ENCODE measurements at places on chromosomes 2 and 18.
A peak's percentile ranks its signal among the peaks of the same experiment; 100 is the strongest.

DNA sequence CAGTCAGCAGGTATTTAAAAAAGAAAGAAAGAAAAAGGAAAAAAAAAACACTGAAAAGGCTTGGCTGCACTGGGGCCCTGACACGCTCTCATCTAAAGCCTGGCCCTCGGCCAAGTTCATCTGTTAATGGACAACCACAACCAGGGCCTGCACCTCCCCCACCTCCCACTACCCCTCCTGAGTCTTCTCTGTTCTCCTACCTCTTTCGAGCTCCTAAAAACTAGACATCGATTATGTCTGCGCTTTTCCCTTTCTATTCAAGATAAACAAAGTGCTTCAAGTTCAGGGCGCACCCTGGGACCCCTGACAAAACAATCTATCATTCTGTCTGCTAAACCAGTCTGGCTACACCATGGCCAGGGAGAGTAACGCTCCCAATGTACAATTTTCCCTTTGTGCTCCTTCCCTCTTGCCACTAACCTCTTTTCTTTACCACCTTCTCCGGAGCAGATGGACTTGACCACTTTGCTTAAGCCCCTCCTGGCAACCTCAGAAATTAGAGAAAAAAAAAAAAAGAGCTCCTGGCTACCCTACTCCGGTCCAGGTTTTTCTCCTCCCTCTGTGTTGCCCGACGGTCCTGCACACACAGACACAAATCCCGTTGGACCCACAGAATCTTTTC is 22.7 kb downstream of the BCL11A start:
- DNase-seq: no peak

DNA sequence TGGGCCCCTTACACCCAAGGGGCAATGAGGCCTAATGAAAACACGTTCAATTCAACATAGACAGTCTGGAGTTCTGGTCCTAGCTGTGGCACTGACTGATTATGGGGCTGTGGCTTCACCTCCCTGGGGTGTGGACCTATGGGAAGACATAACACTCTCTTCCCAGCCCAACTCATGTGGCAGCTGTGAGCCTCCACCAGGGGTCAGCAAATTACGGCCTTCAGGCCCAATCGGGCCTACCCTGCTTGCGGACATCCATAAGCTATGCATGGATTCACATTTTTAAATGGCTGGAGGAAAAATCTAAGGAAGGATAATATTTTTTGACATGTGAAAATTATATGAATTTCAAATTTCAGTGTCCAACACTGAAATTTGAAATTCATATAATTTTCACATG is 101.3 kb downstream of the LOXHD1 start:
- DNase-seq: peak; percentile 43

DNA sequence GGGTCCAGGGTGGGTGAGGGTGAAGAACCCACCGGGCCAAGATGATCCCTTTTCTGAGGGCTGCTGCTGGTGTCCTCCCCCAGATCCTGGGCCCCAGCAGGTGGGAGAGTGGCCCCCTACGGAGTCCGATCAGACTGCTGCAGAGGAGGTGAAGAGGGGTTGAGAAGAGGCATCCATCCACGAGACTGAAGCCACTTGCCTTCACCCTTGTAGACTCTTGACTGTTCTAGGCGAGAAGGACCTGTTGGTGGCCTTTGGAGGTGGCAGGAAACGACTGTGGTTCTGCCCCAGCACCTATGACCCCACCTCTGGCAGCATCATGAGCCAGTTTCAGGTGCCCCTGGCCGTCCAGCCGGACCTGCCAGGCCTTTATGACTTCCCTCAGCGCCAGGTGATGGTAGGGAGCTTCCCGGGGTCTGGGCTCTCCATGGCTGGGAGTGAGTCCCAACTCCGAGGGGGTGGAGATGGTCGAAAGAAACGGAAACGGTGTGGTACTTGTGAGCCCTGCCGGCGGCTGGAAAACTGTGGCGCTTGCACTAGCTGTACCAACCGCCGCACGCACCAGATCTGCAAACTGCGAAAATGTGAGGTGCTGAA is 1.5 kb downstream of the TET3 start:
- no peak for DNase-seq

- DNase-seq: no peak
These were observed 740.3 kb upstream of the RAB6C start for GRCh38 chr2:129239141-129239540.

- no peak for DNase-seq
These were observed 67.6 kb downstream of the RALBP1 start for GRCh38 chr18:9542924-9543323.

- no peak for DNase-seq
These were observed 56.0 kb upstream of the ACAA2 start for GRCh38 chr18:49869354-49869753.

GRCh38 chr18:63979409-63979920 is 9.6 kb downstream of the SERPINB8 start:
- no peak for DNase-seq

DNA sequence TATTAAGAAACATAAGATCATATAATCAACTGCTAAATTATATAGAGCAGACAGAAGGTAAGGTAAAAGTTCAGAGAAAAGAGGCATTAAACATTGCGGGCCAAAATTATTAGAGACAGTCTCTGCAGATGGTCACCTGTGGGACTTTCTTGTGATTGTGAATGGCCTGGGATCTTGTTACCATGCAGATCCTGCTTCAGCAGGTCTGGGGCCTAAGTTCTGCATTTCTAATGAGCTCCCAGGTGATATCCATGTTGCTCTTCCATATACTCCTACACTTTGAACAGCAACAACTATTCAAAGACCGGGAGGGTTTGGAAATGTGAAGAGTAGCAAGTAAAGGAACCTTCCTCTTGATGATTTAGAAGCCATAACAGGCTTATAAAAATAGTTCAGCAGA is 8.5 kb upstream of the ETAA1 start:
- no peak for DNase-seq

GRCh38 chr2:10575609-10576280 is 114.0 kb downstream of the NOL10 start:
- DNase-seq: no peak

- no peak for DNase-seq
These were observed 121.2 kb downstream of the OSBPL6 start for GRCh38 chr2:178315488-178315948.

GRCh38 chr18:50424877-50425690 is 50.2 kb downstream of the SKA1 start:
- no peak for DNase-seq

DNA sequence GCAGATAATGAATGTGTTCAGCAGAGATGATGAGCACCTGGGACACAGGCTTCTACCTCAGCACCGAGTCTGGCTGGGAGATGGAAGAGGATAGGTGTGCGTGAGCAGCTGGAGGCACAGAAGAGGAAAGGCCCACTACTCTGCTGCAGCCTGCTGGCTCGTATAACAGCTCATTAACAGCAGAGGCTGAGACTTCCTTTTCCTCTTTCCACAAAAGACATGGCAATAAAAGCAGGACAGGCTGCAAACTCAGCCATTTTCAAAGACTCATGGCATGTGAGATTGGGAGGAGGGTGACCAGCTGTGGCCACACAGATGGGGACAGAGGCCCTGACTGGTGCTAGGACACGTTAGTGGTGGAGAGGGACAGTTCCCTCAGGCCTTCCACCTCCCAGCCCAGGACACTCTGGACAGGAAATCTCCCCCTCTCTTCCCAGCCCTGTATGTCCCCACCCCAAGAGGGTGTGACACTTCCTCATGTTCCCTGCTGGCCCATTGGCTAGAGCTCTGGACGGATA is 60.3 kb downstream of the CACNB4 start:
- DNase-seq: no peak

GRCh38 chr2:162073888-162074631 is at the start of gene DPP4:
Gene DPP4 (minus strand): TSS chr2:162074215. CDS start chr2:162073981, 234 bp downstream.
- DNase-seq: no peak

DNA sequence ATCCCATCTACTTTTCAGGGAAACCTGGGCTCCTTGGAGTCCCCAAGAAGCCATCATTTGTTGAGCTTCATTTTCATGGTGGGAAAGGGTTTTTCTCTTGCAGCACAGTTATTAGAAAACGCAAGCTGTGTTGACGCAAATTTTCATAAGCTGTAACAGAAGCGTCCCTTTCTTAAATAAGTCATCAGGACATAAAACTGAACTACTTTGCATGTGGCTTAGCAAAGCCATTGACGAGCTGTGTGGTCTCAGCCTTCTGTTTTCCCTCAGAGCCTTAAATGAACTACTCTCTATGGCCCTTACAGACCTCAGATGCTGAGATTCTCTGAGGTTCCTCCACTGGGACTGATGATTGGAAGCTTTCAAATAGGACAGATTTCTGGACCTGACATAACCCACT is 85.1 kb downstream of the ARL4C start:
- DNase-seq: no peak

- DNase-seq: no peak
These were observed 2.8 kb upstream of the ECEL1 start for GRCh38 chr2:232490221-232491138.

DNA sequence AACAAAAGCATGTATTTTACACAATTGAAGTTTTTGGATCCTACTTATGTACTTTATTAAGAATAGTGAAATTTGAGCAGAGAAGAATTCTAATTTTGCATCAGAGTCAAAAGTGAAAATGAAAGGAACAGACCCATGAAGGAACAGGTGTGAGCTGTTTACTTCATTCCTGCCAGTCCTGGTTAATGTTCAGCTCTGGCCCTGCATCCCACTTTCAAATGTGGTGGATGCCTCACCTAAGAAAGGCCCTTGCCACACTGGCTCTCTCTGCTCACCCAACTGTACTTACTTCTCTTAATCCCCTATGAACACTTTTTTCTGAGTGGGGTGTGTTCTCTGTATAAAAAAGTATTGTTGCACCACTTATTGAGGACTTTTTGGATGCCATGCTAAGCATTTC is 22.2 kb downstream of the FAM110C start:
- no peak for DNase-seq

DNA sequence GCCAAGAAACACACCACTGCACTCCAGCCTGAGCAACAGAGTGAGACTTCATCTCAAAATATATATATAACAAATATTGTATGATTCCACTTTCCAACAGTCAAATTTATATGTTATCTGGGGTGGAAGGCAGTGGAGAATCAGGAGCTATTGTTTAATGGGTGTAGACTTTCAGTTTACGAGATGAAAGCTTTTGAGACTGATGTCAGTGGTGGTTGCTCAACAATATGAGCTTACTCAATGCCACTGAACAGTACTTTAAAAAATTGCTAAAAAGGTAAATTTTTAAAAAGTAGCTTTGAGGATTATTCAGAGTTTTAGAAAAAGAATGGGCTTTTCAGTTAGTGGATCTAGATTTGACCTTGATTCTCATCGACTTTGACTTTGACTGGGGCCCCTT is 105.9 kb upstream of the ST6GAL2 start:
- no peak for DNase-seq

DNA sequence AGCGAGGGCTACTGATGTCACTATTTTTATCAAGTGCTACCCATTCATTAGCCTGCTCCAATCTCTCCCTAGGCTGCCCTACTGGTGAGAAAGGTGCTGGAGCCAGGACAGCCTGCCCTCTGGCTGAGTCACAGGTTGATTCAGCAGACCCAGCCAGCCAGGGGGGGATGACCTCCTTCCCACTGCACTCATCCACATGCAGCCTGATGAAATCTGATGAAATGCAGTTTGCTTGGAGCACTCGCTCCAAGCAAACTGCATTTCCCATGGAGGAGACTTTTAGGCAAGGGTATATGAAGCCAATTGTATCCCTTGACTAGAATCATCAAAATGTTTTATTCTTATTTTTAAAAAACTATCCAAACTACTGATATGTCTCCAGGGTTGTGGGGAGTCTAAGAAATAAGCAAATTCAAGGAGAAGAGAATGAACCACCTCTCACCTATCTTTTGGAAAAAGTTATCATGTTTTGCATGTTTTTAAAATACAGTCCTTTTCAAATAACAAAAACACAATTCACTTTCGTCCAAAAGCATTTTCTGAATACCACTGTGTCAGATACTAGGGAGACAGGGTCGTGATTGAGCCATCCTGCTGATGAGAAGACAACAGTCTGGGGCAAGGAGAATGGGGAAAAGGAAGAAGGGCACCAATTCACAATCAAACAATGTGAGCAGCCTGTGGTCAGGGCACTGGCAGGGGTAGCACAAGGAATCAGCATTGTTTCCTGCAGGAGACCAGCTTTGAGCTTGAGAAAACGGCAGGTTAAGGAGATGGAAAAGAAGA is 128.3 kb downstream of the AFF3 start:
- DNase-seq: no peak

- no peak for DNase-seq
These were observed 879.2 kb upstream of the ZEB2 start for GRCh38 chr2:145399131-145399530.

GRCh38 chr2:241868661-241869081 is 858 bp upstream of the RTP5 start:
- no peak for DNase-seq

DNA sequence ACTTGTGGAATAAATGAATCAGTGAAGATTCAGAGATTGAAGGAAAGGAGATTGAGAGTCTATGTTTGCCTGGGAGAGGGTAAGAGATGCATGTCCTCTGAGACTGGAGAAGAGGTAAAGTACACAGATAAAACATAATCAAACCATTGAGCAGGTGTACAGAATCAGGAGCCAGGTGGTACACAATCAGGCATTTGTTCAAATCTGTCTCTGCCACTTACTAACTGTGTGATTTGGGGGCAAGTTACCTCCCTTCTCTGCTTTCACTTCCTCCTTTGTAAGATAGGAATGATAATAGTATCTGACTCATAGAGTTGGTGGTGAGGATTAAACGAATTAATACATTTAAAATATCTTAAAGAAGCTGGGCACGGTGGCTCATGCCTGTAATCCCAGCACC is 94.0 kb downstream of the CDK15 start:
- no peak for DNase-seq

GRCh38 chr2:98697651-98698337 is 33.1 kb downstream of the MGAT4A start:
- no peak for DNase-seq

DNA sequence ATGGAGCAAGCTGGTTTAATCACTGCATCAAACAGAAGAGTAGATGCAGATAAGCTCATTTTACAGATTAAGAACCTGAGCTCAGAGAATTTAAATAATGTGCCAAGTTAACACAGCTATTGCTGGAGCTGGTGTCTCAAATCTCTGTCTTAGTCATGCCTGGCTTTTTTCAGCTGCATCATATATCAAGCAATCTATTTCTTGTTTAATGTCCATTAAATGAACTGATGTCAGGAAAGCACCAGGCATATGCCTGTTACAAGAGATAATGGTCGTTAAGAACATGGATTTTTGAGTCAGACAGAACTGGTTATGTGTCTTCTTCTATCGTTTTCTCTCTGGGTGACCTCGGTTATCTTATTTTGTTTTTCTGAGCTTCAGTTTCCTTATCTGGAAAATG is 59.8 kb upstream of the AQP4 start:
- no peak for DNase-seq

GRCh38 chr2:200172944-200173581 is 133.4 kb upstream of the SPATS2L start:
- no peak for DNase-seq

DNA sequence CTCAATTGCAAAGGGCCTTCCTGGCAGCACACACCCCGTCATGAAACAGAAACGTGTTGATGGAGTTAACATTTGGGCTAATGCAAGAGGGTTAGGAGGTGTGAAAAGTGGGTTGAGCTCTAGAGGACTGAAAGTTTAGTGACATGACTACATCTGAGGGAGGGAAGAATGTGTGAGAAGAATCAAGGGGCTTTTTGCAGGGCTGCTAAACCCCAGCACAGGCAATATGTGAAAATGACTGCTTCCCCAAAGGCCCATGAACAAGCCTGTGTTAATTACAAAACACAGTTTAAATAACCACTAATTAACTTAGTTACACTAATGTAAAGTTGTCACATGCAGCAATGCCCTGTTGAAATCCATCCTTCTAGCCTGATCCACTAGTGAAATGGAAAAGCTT is 63.4 kb upstream of the PEX13 start:
- no peak for DNase-seq

GRCh38 chr2:84388133-84388532 is 70.9 kb downstream of the SUCLG1 start:
- no peak for DNase-seq
